ENCODE measurements at places on chromosomes 11 and 22. TPM values are rescaled to one million over a fixed set of nuclear protein-coding genes. Genes with fewer than 3 reads are reported as not detected.

- no peaks in the 10 kb centered on the region for H3K27me3 ChIP-seq
- no peak overlapping the region for H3K27ac ChIP-seq
- peaks cover 35% of the 10 kb centered on the region for H3K36me3 ChIP-seq
- H3K4me1 ChIP-seq: peaks cover 32% of the 10 kb centered on the region
Measured at GRCh38 chr11:78074756-78075155, 4.9 kb downstream of the NDUFC2 start.

GRCh38 chr11:74923125-74923524 is 25.8 kb downstream of the XRRA1 start:
- H3K36me3 ChIP-seq: peaks cover 24% of the 10 kb centered on the region
- DNase-seq: no peak
- H3K4me3 ChIP-seq: no peak overlapping the region

CSTPP1 gene
- 20.4 TPM for total RNA-seq

GAL gene
- not detected for total RNA-seq

GRCh38 chr22:36610567-36610966 is 81.6 kb upstream of the EIF3D start:
- DNase-seq: no peak
- no peak overlapping the region for H3K27ac ChIP-seq
- no peak overlapping the region for H3K4me3 ChIP-seq
- H3K27me3 ChIP-seq: peaks cover 45% of the 10 kb centered on the region
- H3K36me3 ChIP-seq: no peaks in the 10 kb centered on the region

DNA sequence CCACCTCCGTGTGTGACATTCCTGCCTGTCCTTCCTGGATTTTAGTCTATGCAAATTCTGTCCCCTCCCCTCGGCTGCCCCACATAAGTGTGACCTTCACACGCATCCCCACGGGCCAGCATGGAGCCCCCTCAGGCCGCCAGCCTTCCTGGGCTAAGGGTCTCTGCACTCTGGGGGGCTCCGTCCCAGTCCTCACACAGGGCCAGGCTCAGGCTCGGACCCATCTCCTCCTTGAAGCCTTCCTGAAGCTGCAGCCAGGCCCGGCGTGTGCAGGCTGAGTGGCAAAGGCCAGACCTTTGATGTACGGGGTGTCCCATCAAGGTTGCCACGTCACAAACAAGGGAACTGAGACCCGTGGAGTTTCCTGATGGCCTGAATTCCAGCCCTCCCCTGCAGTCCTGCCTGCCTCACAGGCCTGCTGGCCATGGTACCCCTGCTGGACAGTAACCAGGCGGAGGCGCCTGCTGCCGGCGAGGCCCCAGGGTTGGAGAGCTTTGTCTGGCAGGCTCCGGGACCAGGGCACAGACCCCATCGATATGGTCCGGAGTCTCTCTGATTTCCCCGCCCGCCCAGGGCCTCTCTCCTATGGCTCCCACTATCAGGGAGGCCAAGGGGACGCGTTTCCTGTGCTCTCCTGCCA is 791.7 kb downstream of the BRD1 start:
- DNase-seq: no peak
- no peaks in the 10 kb centered on the region for H3K27me3 ChIP-seq
- H3K27ac ChIP-seq: no peak overlapping the region
- H3K4me1 ChIP-seq: no peaks in the 10 kb centered on the region
- no peaks in the 10 kb centered on the region for H3K36me3 ChIP-seq
- no peak overlapping the region for H3K4me3 ChIP-seq

DNA sequence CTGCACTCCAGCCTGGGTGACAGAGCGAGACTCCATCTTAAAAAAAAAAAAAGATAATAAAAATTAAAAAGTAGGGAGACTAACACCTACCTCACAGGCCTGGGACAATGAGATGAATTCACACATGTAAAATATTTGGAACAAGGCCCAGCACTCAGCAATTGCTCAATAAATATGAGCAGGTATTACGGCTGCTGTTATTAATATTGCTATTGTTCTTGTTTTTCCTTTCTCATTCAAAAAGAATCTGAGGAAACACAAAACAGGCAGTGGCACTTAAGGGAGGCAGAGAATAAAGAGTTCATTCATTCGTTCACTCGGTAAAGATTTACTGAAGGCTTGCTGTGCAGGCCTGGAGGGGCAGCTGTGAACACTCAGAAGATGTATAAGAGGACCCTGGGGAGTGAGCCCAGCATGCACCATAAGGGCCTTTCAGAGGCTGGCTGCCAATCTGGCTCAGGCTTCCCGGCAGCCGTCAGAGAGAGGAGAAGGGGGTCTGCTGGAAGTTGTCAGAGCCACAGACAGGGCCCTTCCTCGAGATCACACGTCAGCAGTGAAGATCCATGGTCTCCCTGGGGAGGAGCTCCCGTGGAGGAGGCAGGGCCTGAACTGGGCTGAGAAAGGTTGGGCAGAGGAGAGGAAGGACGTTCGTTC is 51.6 kb upstream of the TCF20 start:
- DNase-seq: no peak
- H3K4me3 ChIP-seq: no peak overlapping the region
- peaks cover 33% of the 10 kb centered on the region for H3K4me1 ChIP-seq

GRCh38 chr11:15236559-15236958 is 121.8 kb downstream of the INSC start:
- H3K27ac ChIP-seq: no peak overlapping the region
- no peak overlapping the region for H3K4me3 ChIP-seq
- DNase-seq: no peak
- peaks cover 5% of the 10 kb centered on the region for H3K4me1 ChIP-seq
- no peaks in the 10 kb centered on the region for H3K27me3 ChIP-seq

DNA sequence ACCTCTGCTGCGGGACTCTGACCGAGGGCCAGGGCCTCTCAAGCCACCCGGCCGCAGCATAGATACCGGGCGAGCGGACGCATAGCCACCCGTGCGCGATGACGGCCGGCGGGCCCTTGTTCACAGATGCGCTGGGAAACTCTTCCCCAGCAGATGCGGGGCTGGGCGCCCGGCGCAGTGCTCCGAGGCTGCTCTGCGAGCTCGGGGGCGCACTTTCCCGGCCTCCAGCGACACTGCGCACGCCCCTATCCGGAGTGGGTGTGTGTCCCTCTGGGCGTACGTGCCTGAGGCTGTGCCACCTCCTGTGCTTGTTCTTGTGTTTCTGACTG is 104.7 kb upstream of the E2F8 start:
- no peaks in the 10 kb centered on the region for H3K36me3 ChIP-seq
- H3K4me1 ChIP-seq: peaks cover 5% of the 10 kb centered on the region
- no peak overlapping the region for H3K4me3 ChIP-seq

GRCh38 chr11:127693686-127694085 is 693.1 kb upstream of the KIRREL3 start:
- H3K36me3 ChIP-seq: no peaks in the 10 kb centered on the region
- no peak overlapping the region for H3K4me3 ChIP-seq
- H3K27me3 ChIP-seq: no peaks in the 10 kb centered on the region

- no peak overlapping the region for H3K4me3 ChIP-seq
- no peak for DNase-seq
- no peaks in the 10 kb centered on the region for H3K4me1 ChIP-seq
Measured at GRCh38 chr11:8733852-8734251, 51.3 kb downstream of the RPL27A start.

GRCh38 chr11:46918083-46918787 is at the start of gene LRP4:
Gene LRP4 (minus strand): TSS chr11:46918550. CDS start chr11:46918379, 171 bp downstream.
- H3K36me3 ChIP-seq: peaks cover 4% of the 10 kb centered on the region
- peak within 1 kb of the TSS; percentile 56 for H3K4me3 ChIP-seq
- DNase-seq: peak; percentile 35
- peaks cover 29% of the 10 kb centered on the region for H3K4me1 ChIP-seq
- H3K27me3 ChIP-seq: peaks cover 58% of the 10 kb centered on the region

DNA sequence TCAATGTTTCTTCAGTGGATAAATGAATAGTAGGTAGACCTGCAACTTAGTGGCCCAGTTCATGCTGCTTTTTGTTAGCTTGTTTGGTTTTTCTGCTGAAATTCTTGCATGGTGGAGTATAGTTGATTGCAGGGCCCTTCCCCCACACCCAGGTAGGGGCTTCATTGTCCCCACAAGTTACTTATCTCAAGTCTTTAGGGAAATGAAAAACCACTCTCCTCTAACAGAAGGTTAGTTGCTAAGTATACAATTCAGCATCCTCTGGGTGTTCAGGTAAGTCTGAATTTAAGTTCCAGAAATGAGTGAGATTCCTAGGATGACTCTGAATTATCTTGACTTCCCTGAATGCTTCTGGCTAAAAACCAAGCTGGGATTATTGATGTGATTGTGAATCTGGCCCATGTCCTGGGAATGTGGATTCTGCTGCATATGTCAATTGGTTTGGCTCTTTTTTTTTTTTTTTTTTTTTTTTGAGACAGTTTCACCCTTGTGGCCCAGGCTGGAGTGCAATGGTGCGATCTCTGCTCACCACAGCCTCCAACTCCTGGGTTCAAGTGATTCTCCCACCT is 40.3 kb downstream of the BCL2L13 start:
- no peaks in the 10 kb centered on the region for H3K27me3 ChIP-seq
- H3K4me1 ChIP-seq: peaks cover 3% of the 10 kb centered on the region
- no peak overlapping the region for H3K27ac ChIP-seq

- H3K4me1 ChIP-seq: peaks cover 33% of the 10 kb centered on the region
- H3K4me3 ChIP-seq: peak overlapping the region; percentile 31
- no peaks in the 10 kb centered on the region for H3K36me3 ChIP-seq
- no peak for DNase-seq
Measured at GRCh38 chr11:121236115-121237001, 56.2 kb upstream of the SC5D start.

KRTAP5-8 gene
- total RNA-seq: not detected

DNA sequence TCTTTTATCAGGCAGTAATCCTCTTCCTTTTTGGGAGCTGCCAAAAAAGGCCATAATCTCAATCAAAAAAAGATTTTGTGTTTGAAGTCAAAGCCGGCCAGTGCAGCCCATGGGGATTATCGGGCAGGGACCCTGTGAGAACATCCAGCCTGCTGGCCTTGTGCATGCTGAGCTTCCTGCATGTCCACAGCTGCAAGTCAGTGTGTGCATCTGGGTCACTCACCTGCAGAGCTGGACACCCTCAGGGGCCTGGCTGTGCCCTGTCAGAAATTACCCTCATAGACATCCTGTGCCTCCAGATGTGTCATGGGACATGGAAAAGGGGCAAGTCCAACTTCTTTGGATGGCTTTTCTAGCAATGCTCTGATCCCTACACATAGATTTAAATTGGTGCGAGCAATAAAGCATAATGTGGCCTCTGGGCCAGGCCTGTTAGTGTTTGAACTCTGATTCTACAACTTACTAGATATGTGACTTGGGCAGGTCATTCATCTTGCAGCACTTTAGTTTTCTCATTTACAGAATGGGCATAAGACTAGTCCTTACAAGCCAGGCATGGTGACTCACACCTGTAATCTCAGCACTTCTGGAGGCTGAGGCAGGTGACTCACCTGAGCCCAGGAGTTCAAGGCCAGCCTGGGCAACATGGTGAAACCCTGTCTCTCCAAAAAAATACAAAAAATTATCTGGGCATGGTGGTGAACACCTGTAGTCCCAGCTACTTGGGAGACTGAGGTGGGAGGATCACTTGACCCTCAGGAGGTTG is 81.6 kb upstream of the LARGE1 start:
- no peaks in the 10 kb centered on the region for H3K36me3 ChIP-seq
- no peaks in the 10 kb centered on the region for H3K4me1 ChIP-seq
- no peaks in the 10 kb centered on the region for H3K27me3 ChIP-seq
- H3K27ac ChIP-seq: no peak overlapping the region
- H3K4me3 ChIP-seq: no peak overlapping the region

EIF3F gene
- 227 TPM for total RNA-seq

- no peak overlapping the region for H3K4me3 ChIP-seq
- no peaks in the 10 kb centered on the region for H3K36me3 ChIP-seq
- H3K27ac ChIP-seq: no peak overlapping the region
- no peaks in the 10 kb centered on the region for H3K4me1 ChIP-seq
Measured at GRCh38 chr11:102824556-102824955, 18.9 kb downstream of the MMP3 start.

GRCh38 chr22:17587629-17588028 is 24.3 kb downstream of the SLC25A18 start:
- no peak for DNase-seq
- no peak overlapping the region for H3K4me3 ChIP-seq
- no peaks in the 10 kb centered on the region for H3K27me3 ChIP-seq
- no peaks in the 10 kb centered on the region for H3K4me1 ChIP-seq

DNA sequence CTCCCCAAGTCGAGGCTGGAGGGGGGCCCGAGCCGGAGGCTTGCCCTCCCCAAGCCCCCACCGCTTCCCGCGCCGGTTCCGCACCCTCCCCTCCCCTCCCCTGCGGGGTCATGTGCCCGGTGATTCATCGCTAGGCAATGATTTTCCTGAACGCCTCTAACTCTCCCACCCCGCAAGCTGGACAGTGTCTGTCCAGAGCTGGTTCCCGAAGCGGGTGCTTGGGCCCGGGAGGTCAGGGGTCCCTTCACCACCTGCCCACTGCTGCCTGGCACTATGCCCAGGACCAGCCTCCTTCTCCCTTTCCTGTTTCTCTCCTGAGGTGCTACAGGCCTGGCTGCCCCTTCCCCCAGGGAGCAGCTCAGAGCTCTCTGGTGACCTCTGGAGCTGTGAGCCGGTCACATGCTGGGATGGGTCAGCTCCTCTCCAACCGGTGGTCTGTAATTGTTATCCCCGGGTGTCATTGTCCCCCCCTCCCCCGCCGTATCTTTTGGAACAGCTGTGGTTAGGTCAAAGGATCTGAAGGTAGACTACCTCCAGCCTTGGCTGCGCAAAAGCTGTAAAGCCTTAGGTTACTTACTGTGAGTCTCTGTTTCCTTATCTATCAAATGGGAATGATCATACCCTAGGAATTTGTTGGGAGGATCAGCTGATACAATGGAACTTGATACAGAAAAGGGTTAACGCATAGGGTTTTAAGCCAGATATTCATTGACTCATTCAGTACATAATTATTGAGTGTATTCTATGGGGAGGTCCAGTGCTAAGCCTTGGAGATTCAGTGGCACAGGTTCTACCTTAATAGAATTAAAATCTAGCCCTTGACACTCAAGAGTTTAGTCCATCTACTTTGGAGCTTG is 753 bp downstream of the STX3 start:
- H3K36me3 ChIP-seq: peaks cover 43% of the 10 kb centered on the region
- no peaks in the 10 kb centered on the region for H3K27me3 ChIP-seq

DNA sequence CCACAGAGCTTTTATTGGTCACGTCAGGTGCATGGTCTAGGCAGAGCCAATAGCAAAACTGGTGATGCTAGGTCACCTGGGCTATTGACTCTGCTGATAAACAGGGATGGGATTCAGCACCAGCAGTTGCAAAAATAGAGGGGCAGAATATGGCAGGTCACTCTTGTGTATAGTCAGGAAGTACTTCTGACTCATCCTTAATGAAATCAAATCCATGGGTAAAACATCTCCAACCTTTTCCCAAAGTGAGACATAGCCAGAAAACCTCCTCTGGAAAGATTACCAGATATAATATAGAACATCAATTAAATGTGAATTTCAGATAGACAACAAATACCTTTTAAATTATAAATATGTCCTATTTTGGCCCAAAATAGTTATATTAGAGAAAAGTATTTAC is 383.2 kb downstream of the METTL15 start:
- no peak overlapping the region for H3K4me3 ChIP-seq
- H3K4me1 ChIP-seq: no peaks in the 10 kb centered on the region
- no peak overlapping the region for H3K27ac ChIP-seq

GRCh38 chr11:11076879-11077278 is 219.0 kb upstream of the ZBED5 start:
- no peak overlapping the region for H3K4me3 ChIP-seq
- no peak overlapping the region for H3K27ac ChIP-seq
- H3K36me3 ChIP-seq: no peaks in the 10 kb centered on the region
- no peak for DNase-seq
- H3K27me3 ChIP-seq: peaks cover 2% of the 10 kb centered on the region
- H3K4me1 ChIP-seq: peaks cover 3% of the 10 kb centered on the region

TBX10 gene
- not detected for total RNA-seq

TP53AIP1 gene
- total RNA-seq: not detected

MUC5AC gene
- not detected for total RNA-seq
